ENCODE measurements at places on chromosomes 6 and 20.

GRCh38 chr20:50695135-50695872 lies 4.0 kb upstream of the RIPOR3 start:
- no peak for DNase-seq

- no peak for DNase-seq
These were observed 166.5 kb downstream of the SMOC2 start for GRCh38 chr6:168607272-168608112.

- DNase-seq: no peak
These were observed 125.1 kb upstream of the NXT1 start for GRCh38 chr20:23225407-23226060.

GRCh38 chr20:47876311-47877088 lies 91.2 kb upstream of the SULF2 start:
- DNase-seq: no peak

DNA sequence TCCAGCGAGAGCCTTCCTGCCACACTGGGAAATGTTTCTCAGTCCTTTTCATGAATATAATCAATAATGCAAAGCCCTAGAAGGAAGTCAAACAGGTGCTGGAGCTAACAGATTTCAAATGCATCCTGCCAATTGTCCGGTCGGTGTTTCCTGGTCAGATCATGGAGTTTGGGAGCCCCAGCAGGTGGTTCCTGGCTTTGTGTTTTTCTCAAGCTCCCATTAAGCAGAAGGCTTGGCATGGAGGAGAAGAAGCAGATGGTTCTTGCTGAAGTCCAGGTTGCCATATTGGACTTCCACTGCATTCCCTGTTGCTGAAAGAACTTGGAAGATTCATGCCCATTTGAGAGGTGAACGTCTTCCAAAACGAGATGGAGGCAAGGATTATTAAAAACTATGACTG lies 68.6 kb downstream of the GFOD1 start:
- no peak for DNase-seq

GRCh38 chr20:60467771-60468170 lies 509.5 kb downstream of the CDH26 start:
- no peak for DNase-seq

DNA sequence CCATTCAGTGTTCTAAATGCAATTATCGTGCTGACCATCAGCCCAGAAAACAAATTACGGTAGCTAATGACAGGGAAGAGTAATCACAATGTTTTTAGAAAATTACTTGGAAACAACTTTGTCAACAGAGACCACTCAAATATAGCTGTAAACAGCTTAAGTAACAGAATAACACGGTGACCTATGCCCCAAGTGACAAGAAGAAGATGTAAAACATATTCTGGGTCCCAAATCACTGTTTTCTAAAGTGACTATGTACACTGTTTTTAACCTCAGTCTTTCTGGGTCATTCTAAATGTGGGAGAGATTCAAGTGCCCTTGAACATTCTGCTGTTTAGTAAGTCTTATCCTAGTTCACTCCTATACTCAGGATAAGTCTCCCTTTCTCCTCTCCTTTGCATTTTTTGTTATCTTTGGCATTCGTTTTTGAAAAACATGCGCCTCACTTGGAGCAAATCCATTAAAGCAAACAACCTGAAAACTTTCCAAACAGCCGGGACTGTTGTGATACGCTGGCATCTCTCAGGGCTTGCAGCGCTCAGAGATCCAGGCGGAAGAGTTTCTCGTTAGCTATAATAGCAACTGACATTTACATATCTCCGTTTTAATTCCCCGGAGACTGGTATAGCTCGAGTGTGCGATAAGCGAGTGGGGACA lies 114.5 kb upstream of the SOX4 start:
- no peak for DNase-seq

DNA sequence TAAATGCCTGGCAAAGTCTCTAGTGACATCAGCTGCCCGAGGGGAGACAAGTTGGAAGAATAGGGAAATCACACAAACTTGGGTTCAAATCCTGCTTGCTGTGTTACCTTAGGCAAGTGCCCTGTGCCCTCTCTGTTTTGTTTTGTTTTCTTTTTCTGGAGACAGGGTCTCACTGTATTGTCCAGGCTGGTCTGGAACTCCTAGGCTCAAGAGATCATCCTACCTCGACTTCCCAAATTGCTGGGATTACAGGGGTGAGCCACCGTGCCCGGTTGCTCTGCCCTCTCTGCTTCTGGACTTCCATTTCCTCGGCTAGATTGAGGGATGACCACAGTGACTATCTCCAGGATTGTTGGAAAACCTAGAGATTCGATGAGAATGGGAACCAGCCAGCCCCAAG lies 55.4 kb downstream of the SNAI1 start:
- no peak for DNase-seq

DNA sequence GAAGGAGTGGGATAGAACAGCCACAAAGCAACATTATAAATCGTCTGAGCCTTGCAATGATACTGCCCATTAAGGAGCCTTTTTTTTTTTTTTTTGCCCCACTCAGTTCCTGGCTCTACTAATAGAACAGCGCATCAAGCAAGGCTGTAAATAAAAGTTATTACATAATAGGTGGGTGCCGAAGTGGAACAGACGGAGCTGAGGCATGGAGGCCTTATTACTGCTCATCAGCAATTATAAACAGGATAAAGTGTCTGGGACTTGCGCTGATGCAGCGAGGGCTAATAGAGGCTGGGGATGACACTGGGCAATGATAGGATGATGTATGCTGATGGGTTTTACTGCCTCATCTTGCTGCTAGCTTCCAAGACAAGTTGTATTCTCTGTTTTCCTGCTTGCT lies 272.1 kb downstream of the ZFAND3 start:
- no peak for DNase-seq

- DNase-seq: no peak
These were observed 6.8 kb upstream of the MRPS10 start for GRCh38 chr6:42224222-42225028.

GRCh38 chr6:56862415-56863175 lies 92.3 kb upstream of the BEND6 start:
- no peak for DNase-seq

DNA sequence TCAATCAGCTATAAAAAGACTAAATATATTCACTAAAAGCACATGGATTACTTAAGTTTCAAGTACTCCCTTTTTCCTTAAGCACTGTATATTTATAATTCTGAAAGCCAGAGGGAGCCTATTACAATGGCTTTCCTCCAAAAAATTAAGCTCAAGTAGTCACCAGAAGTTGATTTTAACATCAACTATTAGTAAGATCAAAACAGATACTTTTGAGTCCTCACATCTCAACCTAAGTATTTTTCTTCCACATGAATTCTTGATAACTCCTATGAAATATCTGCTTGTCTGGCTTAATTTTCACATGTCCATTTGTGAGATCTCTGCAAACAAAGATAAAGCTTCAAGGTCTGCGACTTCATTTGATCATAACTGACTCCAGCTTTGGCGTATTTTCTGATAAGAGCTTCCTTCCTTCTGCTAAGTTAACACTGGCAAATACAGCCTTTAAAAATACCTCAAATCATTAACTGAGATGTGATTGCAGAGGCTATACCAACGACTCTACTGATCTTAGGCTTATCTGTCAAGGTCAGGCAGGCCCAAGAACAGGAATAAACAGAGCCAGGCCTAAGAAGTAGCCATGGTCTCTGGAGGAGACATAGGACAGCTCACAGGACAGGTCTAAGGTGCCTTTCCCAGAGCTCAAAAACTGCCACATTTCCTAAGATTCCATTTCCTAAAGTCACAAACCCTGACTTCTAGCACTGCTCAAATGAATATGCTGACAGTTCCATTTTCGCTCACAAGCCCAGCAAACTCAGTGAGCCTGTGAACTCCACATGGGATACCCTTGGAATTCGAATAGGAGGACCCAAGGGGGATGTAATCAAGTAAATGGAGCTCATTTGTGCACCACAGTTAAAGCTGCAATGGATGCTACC lies 10.0 kb downstream of the SNX5 start:
- no peak for DNase-seq

- no peak for DNase-seq
These were observed 361.1 kb downstream of the NRN1 start for GRCh38 chr6:5645328-5646290.

GRCh38 chr6:143449714-143450452 lies 612 bp downstream of the ADAT2 start:
- DNase-seq: no peak

GRCh38 chr6:108166664-108167448 lies 1.0 kb downstream of the NR2E1 start:
- DNase-seq: no peak

- no peak for DNase-seq
These were observed 100.9 kb downstream of the RCAN2 start for GRCh38 chr6:46390153-46390876.

DNA sequence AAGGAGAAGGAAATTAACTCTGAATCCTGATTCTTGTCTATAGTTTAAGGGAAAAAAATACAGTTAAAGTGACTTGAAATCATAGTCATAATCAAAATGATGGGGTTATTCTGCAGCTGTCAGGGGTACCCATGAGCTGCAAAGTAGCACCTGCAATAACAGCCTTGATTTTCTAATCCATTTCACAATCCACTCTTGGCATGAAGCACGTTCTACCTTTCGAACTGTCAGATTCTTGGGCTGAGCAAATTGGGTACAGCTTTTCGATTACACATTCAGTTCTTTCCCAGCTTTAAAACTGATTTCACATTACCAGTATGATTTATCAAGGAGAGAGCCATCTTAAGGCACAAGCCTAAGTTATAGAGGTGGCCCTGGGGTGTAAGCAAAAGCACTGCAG lies 118.5 kb upstream of the DTNBP1 start:
- no peak for DNase-seq

DNA sequence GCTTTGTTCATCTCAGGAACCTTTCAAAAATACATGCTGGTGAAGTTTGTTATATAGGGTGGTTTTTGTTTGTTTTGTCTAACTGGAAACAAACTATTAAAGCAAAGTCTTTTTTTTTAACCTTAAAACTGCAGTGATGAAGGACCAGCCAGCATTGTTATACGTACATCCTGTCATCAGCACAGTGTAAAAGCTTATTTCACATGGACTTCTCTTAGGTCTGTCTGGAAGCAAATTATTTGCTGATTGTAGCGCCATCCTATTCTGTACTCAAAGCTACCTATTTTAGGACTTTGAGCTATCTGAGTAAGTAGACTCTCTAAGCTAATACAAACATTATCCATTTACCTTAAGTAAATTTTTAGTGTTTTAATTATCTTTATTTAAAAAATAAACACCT lies 61.7 kb downstream of the SNX9 start:
- DNase-seq: no peak

- DNase-seq: no peak
These were observed 23.9 kb downstream of the C20orf203 start for GRCh38 chr20:32649697-32650400.

Data from bone marrow (tissue), 2 donors.